Trophoblast cell (in vitro differentiated cells and primary cell): ENCODE measurements at places on chromosomes 13 and 19.
A peak's percentile ranks its signal among the peaks of the same experiment; 100 is the strongest.

DNA sequence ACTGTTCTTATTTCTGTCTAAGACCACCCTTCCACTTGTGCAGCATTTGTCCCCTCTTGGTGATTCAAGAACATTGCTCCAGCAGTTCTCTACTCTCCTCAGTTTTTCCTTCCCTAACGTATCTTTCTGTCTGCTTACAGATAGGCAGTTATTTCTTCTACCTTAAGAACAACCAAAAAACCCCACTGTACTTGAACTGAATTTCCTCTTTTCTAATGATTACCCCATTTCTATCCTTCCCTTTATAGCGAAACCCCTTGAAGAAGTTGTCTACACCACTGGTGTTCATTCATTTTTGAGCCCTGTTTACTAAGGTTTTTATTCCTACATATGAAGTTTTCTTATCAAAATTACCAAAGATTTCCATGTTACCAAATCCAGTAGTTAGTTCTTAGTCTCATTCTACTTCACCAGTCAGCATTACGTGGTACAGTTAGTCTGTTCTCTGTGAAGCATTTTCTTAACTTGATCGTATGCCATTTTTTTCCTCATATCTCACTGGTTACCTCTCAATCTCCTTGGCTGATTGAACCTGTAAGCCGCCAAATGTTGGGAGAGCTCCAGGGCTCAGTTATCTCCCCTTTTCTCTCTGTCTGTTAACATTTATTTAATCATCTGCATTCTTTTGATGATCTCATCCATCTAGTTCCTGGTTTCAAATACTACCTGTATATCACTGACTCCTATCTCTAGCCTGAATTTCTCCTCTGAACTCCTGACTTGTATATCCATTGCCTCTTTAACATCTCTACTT is 9.0 kb downstream of the LSM14A start:
- peaks cover 4% of the 10 kb centered on the region for H3K4me1 ChIP-seq
- H3K4me3 ChIP-seq: no peak overlapping the region
- H3K27me3 ChIP-seq: no peaks in the 10 kb centered on the region
- no peak overlapping the region for H3K27ac ChIP-seq
- H3K36me3 ChIP-seq: peaks cover 2% of the 10 kb centered on the region
- DNase-seq: peak; percentile 40

DNA sequence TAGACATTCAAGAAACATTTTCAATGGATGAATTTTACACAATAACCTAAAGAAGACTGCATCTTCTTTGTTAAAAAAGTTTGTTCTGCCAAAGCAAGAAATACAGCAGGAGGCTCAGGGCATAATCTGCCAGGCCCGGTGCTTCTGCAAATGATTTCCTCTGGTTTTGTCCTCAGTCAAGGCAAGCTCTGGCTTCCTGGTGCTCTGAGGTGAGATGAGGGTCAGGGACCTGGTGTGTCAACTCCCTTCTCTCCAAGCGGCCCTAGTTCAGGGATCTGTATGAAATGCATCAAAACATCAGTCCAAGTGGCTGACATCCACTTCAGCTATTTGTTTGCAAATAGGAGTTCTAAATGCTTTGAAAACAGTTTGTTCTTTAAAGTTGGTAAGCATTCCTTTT is 31.6 kb downstream of the LACC1 start:
- DNase-seq: no peak
- no peaks in the 10 kb centered on the region for H3K27me3 ChIP-seq
- H3K4me1 ChIP-seq: no peaks in the 10 kb centered on the region
- H3K4me3 ChIP-seq: no peak overlapping the region

DNA sequence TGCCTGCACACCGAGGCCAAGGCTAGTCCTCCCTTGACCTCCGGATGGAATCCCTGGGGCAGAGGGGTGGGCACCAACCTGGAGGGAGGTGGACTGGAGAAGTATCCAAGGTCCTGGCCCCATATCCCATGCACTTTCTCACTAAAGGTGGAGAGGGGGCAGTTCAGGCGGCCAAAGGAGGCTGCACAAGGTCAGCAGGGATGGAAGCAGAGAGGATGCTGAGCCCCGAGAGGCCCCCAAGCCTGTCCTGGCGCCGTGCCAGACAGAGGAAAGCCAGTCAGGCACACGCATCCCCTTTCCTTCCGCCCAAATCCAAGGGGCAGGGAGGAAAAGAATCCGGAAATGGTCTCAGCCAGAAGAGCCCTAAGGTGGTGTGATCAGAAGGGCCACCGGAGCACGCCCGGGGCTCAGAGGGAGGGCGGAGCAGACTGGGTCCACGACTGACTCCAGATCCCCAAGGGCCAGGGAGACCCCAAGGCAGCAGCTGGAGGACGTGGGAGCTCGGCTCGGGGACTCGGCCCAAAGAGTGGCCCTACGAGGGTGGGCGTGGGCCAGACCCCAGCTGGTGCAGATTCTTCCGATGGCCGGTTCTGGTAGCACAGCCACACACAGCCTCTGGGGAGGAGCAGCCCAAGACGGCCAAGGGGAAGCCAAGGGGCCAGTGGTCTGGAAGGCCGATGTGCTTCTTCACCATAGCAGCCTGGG is 60.0 kb downstream of the MLLT1 start:
- H3K4me1 ChIP-seq: peaks cover 31% of the 10 kb centered on the region
- DNase-seq: no peak
- peaks cover 60% of the 10 kb centered on the region for H3K36me3 ChIP-seq
- H3K27me3 ChIP-seq: no peaks in the 10 kb centered on the region
- no peak overlapping the region for H3K27ac ChIP-seq
- H3K4me3 ChIP-seq: no peak overlapping the region

GRCh38 chr13:39815345-39816111 is 160.1 kb downstream of the COG6 start:
- no peaks in the 10 kb centered on the region for H3K27me3 ChIP-seq
- DNase-seq: no peak
- H3K27ac ChIP-seq: no peak overlapping the region

GRCh38 chr13:105340061-105340606 is 1195.3 kb downstream of the EFNB2 start:
- H3K4me3 ChIP-seq: no peak overlapping the region
- no peak for DNase-seq
- H3K36me3 ChIP-seq: no peaks in the 10 kb centered on the region
- H3K27ac ChIP-seq: peak overlapping the region; percentile 79
- H3K27me3 ChIP-seq: no peaks in the 10 kb centered on the region

DNA sequence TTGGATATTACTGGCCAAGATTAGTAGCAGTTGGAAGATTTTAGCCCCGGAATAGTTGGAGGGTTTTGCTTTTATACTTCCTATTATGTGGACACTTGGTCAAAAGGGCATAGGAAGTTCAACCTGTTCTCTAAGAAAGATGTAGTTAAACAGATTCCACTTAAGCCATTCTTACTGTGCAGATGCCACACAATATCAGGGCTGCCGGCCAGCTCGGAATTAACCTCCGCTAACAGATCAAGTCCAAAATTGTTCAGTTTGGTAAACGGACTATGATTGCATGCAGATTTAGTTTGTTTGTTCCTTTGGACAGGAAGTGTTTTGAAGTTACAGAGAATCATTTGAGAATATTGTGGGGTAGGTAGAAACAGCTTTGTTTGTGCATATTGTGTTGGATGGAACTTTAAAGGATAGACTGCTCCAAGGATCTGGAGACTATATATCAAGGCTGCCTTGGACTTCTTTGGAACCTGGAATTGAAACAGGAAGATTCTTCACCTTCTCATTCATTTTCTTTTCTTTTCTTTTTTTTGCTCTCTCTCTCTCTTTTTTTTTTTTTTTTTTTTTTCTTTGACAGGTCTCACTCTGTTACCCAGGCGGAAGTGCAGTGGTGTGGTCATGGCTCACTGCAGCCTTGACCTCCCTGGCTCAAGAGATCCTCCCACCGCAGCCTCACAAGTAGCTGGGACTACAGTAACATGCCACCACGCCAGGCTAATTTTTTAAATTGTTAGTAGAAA is 5.0 kb upstream of the SPRY2 start:
- no peak overlapping the region for H3K27ac ChIP-seq
- peaks cover 3% of the 10 kb centered on the region for H3K4me1 ChIP-seq
- H3K4me3 ChIP-seq: no peak overlapping the region
- no peaks in the 10 kb centered on the region for H3K27me3 ChIP-seq

DNA sequence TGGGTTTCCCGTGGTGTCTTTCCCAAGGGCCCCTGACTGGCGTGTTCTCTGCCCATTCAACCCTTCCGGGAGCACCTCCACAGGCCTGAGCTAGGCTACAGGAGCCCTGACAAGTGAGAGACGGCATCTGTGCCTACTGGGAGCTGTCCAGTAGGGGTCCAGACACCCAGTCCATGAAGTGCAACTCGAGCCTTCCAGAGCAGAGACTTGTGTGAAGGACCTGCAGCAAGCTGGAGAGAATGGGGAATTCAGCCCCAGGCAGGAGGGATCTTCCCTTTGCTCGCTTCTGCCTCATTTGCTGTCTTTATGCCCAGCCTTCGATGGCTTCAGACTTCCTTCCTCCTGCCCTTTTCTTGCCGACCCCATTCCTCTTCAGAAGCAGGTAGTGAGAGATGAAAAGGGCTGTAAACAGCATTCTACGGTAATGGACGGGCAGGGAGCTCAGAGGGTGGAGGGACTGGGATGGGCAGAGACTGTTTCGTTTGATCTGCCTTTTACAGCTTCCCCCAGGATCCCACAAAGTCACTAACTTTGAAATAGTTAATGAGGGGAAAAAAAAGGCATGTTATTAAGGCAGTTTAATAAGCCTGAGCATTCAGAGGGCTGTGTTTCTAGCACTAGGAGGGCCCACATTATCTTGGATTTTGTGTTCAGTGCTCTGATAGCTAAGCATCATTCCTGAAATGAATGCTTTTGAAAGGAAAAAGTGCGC is 327.6 kb downstream of the FGF9 start:
- H3K4me3 ChIP-seq: no peak overlapping the region
- H3K27ac ChIP-seq: no peak overlapping the region
- H3K27me3 ChIP-seq: no peaks in the 10 kb centered on the region
- DNase-seq: no peak

GRCh38 chr13:38685431-38685830 is 1.4 kb upstream of the FREM2 start:
- H3K4me1 ChIP-seq: peaks cover 20% of the 10 kb centered on the region
- no peak for DNase-seq
- no peak overlapping the region for H3K4me3 ChIP-seq
- no peaks in the 10 kb centered on the region for H3K27me3 ChIP-seq

DNA sequence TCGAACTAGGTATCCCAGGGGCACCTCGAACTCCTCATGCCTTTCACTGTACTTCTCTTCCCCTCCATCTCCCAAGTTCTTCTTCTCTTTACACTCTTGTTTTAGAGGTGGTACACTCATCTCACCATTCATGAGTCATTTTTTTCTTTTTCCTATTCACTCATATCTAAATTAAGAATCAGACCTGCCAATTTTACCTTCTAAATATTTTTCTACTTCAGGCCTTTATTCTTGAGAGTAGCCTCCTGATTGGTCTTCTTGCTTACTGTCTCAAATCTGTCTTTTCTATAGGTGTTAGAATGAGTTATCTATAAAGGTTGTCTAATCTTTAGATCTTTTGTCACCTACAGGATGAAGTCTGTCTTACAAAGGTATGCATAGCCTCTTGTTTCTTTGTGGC is 20.7 kb downstream of the TDRD3 start:
- H3K27me3 ChIP-seq: no peaks in the 10 kb centered on the region
- no peak overlapping the region for H3K4me3 ChIP-seq
- H3K27ac ChIP-seq: no peak overlapping the region
- no peak for DNase-seq

- H3K4me1 ChIP-seq: peaks cover 2% of the 10 kb centered on the region
- no peak for DNase-seq
- H3K36me3 ChIP-seq: peaks cover 25% of the 10 kb centered on the region
Observed at GRCh38 chr13:113970810-113971470, 2.9 kb downstream of the C13orf46 start.

DNA sequence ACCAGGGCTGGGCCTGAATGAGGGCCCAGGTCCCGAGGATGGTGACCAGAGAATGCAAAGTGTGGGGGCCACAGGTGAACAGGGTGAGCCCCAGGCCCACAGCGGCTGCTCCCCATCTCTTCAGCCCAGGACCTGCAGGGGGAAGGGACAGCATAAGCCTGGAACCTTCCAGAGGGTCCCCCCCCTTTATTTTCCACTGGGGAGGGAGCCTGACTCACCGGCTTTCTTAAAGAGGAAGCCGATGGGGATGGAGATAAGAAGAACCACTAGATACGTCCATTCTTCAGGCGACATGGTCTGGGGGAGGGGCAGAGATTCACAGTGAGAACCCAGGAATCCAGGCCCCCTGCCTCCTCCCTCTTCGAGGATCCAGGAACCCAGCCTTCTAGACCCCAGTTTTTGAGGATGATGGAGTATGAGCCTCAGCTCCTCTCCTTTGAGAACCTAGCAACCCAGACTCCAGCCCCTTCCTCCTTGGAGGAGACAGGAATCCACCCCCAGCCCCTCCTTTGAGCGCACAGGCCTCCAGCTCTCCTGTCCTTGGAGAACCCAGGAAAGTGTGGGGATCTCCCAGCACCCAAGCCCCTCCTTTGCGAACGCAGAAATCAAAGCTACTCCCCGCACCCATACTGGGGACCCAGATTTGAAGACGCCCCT is 1.0 kb downstream of the MBOAT7 start:
- peak; percentile 13 for DNase-seq
- H3K27ac ChIP-seq: peak overlapping the region; percentile 98
- H3K27me3 ChIP-seq: no peaks in the 10 kb centered on the region
- peaks cover 28% of the 10 kb centered on the region for H3K36me3 ChIP-seq

DNA sequence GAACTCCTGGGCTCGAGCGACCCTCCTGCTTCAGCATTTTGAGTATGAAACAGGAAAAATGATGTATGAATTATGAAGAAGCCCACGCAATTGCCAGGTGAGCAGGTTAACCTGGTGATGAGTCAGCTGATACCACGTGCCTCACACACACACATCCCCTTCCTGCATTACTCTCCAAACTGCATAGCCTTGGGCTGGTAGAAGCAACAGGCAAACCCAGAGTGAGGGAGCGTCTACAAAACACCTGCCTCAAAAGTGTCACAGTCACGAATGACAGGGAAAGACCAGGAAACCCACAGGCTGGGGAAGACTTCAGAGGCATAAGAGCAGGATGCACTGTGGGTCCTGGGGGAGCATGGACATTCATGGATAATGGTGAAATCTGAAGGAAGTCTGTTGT is 192.8 kb upstream of the IRS2 start:
- peak; percentile 37 for DNase-seq
- H3K36me3 ChIP-seq: no peaks in the 10 kb centered on the region
- H3K4me3 ChIP-seq: no peak overlapping the region
- no peaks in the 10 kb centered on the region for H3K27me3 ChIP-seq
- no peak overlapping the region for H3K27ac ChIP-seq

- no peaks in the 10 kb centered on the region for H3K36me3 ChIP-seq
- no peak overlapping the region for H3K4me3 ChIP-seq
- H3K27ac ChIP-seq: no peak overlapping the region
- peaks cover 1% of the 10 kb centered on the region for H3K4me1 ChIP-seq
- DNase-seq: no peak
- no peaks in the 10 kb centered on the region for H3K27me3 ChIP-seq
Observed at GRCh38 chr13:109281903-109282635, 504.3 kb downstream of the IRS2 start.

DNA sequence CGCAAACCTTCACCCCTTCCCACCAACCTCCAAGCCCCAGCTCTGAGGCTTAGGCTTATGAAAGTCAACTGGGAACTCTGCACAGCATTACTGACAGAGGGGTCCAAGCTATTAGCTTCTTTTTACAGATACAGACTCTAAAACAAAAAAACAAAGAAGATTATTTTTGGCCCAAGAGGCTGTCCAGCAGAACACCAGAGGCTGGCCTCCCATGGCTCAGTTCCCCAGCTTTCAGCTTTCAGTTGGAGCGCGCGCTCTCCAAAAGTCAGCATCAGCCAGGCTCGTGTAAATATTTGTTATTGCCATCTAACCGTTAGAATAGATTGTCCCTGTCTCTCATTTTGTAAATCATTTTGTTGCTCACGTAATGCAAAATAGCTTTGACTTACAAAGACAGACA is 58.4 kb downstream of the ZIC5 start:
- no peaks in the 10 kb centered on the region for H3K36me3 ChIP-seq
- H3K27me3 ChIP-seq: no peaks in the 10 kb centered on the region
- H3K27ac ChIP-seq: no peak overlapping the region
- H3K4me3 ChIP-seq: no peak overlapping the region
